Fibroblast of mammary gland (primary cell): ENCODE measurements at places on chromosomes 3 and 15.
A peak's percentile ranks its signal among the peaks of the same experiment; 100 is the strongest.

- DNase-seq: peak; percentile 76
These were observed 39.5 kb downstream of the EBLN2 start for GRCh38 chr3:73100741-73101559.

- no peak for DNase-seq
These were observed 139.4 kb downstream of the RPLP1 start for GRCh38 chr15:69591905-69592508.

GRCh38 chr3:150760431-150761200, 2.4 kb downstream of the SIAH2 start:
- DNase-seq: no peak

DNA sequence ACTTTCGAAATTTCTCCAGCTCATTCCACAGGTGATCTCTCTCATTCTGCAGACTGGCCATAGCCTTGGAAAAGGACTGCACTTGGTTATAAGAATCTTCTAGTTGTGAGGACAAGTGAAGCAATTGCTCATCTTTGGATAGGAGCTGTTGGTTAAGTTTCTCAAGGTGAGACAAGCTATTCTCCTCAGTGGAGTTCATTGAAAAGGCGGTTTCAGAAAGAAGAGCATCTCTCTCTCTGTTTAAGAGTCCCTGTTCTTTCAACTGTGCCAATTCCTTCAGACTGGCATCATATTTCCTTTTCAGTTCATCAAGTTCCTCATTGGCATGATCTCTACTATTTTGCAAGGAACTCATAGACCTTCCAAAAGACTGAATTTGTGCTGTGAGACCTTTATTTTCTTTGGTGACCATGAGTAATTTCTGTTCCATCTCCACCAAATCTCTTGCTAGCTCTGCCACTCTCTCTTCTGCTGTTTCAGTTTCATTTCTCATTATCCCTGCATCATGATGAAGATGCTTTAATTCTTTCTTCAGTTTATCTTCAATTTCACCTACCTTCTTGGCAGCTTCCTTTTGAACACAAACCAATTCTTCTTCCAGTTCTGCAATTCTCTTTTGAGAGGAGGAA, 30.2 kb upstream of the HCLS1 start:
- no peak for DNase-seq
